GM03348 (cell line): ENCODE measurements at places on chromosomes 2 and 18.

GRCh38 chr2:111143107-111143842 is 22.6 kb downstream of the BCL2L11 start:
- DNase-seq, result no peak

DNA sequence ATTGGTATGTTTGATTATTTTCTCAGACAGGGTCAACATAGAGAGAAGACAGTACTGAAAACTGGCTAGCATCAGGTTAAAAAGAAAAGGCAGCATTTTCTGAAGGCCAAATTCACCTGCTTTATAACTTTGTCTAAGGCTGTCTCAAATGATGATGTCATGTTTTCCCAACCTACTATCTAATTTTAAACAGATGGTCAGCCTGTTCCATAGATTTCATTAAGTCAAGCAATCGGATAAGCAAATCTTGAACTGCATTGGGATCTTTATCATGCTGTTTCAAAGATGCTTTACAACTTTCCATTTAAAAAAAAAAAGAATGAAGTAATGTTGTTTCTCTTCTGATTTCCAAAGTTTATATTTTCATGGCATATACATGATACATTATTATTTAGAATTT is 56.3 kb upstream of the SPOPL start:
- no peak for DNase-seq

DNA sequence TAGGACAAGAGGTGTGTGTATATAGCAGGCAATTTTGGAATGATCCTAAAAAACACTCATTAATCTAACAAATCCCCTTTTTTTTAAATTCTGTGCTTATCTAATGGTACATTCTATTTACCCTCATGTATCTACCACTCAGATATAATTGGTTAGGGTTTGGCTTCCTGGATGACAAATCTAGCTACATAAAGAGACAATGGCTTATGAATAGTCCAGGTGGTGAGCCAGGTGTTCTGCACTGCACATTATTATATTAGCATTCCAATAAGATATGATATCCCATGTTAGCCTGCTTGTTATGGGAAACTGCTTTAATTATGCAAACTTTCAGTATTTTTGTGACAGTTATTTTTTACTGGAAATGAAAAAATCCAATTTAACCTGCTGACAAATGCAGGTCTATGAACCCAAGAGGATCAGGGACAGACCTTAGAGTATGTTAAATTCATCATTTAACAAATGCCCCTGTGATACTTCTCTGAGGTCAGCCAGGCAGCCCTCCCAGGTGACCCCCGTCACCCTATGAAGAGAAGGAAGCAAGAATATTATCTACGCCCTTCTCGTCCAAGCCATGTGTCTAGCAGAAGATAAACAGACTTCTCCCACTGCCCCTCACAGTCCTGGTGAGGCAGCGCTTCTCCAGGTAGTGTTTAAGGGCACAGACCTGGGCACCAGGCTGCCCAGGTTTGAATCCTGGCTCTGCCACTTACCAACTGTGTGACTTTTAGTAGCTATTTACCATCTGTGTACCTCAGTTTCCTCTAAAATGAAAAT is 83.0 kb downstream of the ADD2 start:
- DNase-seq, result no peak

DNA sequence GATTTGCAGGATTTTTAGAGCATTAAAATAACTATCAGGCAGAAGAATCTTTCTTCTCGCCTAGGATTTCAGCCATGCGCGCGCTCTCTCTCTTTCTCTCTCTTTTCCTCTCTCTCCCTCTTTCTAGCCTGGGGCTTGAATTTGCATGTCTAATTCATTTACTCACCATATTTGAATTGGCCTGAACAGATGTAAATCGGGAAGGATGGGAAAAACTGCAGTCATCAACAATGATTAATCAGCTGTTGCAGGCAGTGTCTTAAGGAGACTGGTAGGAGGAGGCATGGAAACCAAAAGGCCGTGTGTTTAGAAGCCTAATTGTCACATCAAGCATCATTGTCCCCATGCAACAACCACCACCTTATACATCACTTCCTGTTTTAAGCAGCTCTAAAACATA is 137.0 kb downstream of the MEIS1 start:
- no peak for DNase-seq

DNA sequence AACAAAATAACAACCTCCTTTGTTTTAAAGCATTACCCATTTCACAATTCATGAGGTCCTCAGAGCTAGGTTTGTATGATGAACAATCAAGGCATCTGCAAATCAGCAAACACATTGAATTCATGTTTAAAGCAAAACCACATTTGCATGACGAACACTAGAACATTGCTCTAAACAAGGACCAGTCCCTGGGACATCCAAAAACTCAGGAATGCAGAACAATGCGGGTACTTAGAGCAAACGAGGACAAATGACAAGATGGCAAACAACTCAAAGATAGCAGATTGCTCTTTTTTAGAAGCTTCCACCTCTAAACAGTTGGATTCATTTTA is 45.7 kb upstream of the RALBP1 start:
- peak; percentile 58 for DNase-seq

- DNase-seq, result no peak
Observed at GRCh38 chr2:73964223-73964622, 20.5 kb upstream of the TET3 start.

- DNase-seq, result peak; percentile 28
Observed at GRCh38 chr2:64750001-64750816, 96.5 kb upstream of the SERTAD2 start.

GRCh38 chr2:189865826-189866225 is 81.6 kb downstream of the PMS1 start:
- DNase-seq, result no peak

- DNase-seq, result no peak
Observed at GRCh38 chr2:236179236-236180075, 11.3 kb upstream of the GBX2 start.

DNA sequence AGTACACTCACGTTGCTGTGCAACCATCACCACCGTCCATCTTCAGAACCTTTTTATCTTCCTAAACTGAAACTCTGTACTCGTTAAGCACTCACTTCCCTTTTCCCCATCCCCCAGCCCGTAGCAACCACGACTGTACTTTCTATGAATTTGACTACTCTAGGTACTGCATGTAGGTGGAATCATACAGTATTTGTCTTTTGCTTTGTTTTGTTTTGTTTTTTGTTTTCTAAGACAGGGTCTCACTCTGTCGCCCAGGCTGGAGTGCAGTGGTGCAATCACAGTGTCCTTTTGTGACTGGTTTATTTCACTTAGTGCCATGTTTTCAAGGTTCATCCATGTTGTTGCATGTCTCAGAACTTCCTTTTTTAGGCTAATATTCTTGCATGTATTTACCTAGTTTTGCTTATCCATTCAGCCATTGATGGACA is 7.0 kb upstream of the TYMS start:
- no peak for DNase-seq

DNA sequence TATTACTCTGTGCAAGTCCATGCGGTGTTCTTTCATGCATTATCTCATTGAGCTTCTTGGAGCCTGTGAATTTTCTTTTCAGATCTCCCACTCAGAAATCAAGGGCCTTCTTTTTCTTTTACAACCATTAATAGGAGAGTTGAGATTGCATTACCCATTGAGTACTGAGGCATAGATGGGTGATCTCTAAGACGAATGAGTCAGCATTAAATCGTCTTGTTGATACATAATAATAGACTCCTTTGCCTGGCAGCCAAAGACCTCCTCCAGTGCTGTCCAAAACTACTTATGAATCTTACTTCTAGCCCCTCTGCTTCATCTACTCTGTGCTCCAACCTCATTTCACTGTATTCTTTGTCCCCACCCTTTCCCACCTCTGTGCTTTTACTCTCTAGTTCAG is 180.5 kb downstream of the AGPS start:
- DNase-seq, result no peak

- DNase-seq, result peak; percentile 52
Observed at GRCh38 chr2:231926180-231926741, at the start of gene NPPC. NPPC (minus strand) TSS chr2:231926396; CDS start chr2:231926249, 147 bp downstream.

GRCh38 chr2:133080822-133081221 is 410.8 kb upstream of the LYPD1 start:
- DNase-seq, result no peak

GRCh38 chr2:96623116-96623515 is 15.0 kb downstream of the KANSL3 start:
- no peak for DNase-seq

GRCh38 chr2:198917926-198918720 is 539.6 kb downstream of the SATB2 start:
- DNase-seq, result no peak

DNA sequence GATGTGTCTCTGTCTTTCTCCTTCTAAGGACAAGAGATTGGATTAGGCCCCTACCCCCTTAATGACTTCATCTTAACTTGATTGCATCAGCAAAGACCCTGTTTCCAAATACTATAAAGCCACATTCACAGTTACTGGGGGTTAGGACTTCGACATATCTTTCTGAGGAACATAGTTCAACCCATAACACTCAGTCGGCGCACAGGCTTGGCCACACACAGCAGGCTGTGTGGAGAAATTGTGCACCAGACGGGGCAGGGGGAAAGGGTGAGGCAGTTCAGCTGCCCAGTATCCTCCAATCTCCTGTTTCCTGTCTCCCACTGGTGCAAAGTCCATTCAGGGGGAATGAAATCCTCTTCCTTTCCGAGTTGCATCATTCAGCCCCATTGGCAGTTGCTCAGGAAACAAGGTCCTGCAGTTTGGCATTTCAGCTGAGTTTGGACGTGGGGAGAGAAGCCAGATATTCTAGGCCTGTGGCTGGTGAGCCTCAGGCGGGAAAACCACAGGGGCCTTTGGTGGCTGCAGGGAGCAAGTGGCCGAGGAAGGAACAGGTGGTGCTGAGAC is 9.4 kb upstream of the RAPGEF4 start:
- DNase-seq, result no peak

- peak; percentile 44 for DNase-seq
Observed at GRCh38 chr2:150076281-150076680, 411.2 kb downstream of the RND3 start.

DNA sequence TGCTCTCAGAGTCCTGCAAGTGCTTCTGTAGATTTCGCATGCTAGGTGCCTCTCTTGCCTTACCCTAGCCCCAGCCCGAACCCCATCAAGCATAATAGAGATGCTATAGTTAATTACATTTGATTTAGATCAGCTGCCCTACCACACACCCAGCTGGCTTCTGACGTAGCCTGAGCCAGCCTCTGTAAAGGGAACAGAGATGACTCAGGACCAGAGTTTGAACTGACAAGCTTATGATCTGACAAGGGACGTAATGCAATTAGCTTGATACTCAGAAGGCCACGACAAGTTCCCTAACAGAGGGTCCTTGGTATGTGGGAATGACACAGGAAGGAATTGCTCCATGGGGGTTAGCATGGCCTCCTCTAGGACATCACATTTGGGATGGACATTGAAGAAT is 126.6 kb downstream of the LRATD1 start:
- no peak for DNase-seq

- DNase-seq, result no peak
Observed at GRCh38 chr2:9373047-9373446, 50.3 kb downstream of the ITGB1BP1 start.

DNA sequence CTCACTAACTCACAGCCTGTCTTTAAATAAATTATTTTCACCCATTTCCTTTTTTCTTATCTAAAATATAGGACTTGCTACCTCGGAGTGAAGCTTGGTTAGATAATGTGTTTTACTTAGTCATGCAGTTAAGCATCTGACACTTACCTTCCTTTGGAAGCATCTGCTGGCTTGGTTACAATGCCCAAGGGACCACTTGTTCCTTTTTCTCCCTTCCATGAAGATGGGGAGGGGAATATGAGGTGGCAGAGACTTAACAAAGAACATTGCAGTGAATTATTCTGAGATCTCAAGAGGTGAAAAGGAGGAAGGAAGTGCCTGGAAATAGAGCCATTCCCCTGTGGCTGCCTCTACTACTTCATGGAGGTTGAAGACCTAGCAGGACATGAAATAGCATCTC is 145.4 kb upstream of the FOSL2 start:
- DNase-seq, result no peak

DNA sequence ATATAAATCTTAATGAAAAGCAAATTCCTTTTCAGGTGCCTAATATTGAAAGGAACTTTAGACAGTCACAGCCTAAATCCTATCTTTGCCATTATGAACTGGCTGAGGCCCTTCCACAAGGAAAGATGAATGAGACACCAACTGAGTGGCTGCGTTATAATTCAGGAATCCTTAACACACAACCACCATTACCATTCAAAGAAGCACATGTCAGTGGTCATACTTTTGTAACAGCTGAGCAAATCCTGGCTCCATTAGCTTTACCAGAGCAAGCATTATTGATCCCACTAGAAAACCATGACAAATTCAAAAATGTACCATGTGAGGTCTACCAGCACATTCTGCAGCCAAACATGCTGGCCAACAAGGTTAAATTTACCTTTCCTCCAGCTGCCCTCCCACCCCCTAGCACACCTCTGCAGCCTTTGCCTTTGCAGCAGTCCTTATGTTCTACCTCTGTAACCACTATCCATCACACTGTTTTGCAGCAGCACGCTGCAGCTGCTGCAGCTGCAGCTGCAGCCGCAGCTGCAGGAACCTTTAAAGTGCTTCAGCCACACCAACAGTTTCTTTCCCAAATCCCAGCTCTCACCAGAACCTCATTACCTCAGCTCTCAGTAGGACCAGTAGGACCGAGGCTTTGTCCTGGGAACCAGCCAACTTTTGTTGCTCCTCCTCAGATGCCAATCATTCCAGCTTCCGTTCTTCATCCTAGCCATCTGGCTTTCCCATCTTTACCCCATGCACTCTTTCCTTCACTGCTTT is 340.1 kb downstream of the ZNF804A start:
- no peak for DNase-seq

DNA sequence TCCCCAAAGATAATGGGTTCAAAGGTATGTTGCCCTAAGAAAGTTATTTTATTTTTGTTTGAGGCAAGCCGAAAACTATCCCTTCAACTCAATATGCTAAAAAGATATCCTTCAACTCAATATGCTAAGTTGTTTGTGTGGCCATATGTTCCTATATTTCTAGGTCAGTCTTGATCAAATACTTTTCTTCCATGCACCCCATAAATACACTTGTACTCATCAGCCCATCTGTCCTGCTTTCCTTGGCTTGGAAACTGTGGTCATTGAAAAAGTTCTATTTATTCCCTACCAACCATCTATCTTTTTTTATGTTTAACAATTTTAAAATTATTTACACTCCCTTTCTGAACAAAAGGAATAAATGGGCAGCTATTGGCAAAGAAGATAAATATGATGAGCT is 447.7 kb downstream of the NRXN1 start:
- no peak for DNase-seq

DNA sequence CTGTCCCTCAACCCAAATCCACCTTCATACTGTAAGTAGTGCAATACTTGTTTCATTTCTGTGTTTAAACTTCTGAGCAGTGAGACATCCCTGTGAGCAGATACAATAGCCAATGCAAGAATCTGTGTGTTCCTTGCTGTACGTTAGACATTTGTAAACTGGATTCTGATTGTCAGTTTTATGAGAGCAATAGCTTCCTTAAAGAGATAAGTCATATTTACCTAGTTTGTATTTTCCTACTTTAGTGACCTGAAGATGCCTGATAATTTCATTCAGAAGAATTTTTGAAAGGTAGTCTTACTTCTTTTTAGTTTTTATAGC is 90.7 kb downstream of the DPP4 start:
- DNase-seq, result no peak

- DNase-seq, result no peak
Observed at GRCh38 chr2:149719695-149720094, 132.1 kb upstream of the MMADHC start.
